Aorta (tissue), 5 donors: ENCODE measurements at places on chromosomes 7 and 10. TPM values are rescaled to one million over a fixed set of nuclear protein-coding genes. Genes with fewer than 3 reads are reported as not detected.

Gene ECD
- 25.8 TPM for total RNA-seq

Gene ADAMTS14
- total RNA-seq = 0.62 TPM

Gene PKD2L1
- total RNA-seq = 0.71 TPM

Gene HSPA12A
- total RNA-seq = 15.3 TPM

Gene RPEL1
- not detected for total RNA-seq
